ENCODE measurements at places on chromosomes 5 and 9.

DNA sequence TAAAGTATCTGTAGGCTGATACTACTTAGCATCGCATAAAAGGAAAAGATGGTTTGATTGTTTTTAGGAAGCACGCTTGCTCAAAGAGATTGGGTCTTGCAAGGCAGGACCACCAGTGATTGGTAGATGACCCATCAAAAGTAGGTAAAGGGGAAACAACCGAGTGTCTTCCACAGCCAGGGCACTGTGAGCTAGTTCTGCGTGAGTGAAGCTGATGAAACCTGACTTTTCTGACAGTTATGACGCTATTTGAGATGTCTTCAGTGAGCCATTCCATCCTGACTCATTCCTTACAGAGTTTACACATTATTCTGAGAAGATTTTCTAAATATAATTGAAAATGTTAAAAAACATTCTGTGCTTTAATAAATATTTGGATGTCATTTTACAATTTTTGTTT lies 49.7 kb downstream of the BASP1 start:
- no peak for DNase-seq

- DNase-seq = no peak
Observed at GRCh38 chr5:153713943-153714342, 223.5 kb downstream of the GRIA1 start.

DNA sequence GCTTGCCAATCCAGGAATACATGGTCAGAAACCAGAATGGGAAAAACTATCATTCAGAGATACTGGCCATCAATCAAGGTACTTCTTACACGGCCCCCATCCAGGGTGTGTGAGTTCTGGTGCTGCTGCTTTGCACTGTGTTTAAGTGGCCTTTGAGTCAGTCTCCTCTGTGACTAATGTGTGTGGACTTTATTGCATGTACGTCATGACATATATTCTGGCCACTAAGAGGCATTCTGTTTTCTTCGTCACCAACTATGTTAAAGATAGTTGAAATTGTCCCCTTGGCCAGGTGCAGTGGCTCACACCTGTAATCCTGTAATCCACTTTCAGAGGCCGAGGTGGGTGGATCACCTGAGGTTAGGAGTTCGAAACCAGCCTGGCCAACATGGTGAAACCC lies 8.5 kb downstream of the EXOSC3 start:
- no peak for DNase-seq

- DNase-seq = no peak
Observed at GRCh38 chr5:109102096-109102690, 307.6 kb downstream of the PJA2 start.

DNA sequence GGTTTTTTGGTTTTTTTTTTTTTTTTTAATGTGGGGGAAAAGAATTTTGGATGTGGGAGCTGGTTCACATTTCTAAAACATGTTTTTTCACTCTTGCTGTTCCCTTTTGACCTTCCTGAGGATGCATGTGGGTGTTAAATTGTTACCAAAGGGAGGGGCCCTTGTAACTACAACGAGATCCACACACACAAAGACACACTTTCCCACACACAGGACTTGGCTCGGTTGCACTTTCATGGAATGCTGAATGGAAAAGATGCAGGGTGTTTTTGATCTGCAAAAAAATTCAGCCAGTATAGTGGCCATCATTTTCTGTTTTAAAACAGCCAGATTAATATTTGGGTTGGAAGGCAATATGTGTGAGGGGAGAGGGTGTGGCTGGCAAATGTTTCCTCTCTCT lies 576.9 kb downstream of the EBF1 start:
- no peak for DNase-seq

DNA sequence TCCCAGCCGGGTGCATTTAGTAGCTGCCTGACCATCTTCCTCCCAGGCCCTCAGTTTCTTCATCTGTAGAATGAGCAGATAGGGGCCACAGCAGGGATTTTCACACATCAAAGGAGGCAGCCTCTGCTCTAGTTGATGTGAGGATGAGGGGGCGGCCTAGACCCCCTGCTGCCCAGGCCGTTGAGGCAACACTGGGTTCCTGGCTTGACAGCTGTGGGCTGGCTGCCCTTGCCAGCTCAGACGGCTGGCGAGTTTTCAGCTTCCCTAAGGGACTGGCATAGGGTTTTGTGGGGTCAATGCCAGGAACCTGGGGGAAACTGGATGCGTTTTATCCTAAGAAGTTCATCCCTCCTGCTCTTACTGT lies 49.6 kb downstream of the NDST1 start:
- DNase-seq = no peak

DNA sequence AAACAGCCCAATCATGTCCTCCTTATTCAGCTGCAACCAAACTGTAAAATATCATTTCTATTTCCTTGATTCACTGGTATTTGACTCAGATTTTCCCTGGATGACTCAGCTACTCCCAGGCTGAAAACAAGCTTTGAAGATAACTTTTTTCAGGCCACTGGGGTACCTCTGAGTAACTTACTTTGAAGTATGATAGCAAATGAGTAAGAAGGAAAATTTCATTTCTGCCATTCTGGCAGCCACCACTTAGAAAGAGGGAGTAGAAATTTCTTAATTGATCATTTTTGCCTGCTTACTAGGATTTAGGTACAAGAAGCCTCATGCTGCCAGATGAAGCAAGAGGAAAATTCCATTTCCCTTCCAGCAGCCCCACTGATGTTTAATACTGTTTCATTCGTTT lies 247.4 kb downstream of the PRELID2 start:
- no peak for DNase-seq

DNA sequence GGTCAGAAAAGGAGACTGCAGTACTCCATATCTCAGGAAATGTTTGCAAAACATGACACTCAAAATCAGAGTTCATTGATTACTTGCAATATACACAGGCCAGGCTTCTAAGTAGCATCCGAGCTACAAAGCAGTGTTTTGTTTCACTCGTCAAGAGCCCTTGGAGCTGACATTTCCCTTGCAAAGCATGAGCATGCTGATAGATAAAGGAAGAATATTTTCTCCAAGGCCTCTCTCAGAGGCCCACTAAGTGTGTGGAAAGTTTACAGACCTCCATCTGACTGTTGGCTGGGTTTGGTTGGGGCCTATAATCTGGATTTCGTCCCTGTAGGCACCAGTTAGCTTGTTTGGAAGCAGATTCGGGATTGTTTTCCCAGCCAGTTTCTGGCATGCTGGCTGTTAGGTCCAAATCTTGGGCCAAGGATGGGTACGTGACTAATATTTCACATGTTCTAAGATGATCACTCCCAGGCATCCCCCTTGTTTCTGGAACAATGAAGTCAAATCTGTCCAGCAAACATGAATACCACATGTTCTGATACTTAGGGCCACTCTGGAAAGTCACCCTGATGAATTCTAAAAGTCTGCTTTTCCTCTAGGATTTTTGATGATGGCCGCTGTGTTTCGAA lies 161.3 kb downstream of the RFK start:
- DNase-seq = no peak

DNA sequence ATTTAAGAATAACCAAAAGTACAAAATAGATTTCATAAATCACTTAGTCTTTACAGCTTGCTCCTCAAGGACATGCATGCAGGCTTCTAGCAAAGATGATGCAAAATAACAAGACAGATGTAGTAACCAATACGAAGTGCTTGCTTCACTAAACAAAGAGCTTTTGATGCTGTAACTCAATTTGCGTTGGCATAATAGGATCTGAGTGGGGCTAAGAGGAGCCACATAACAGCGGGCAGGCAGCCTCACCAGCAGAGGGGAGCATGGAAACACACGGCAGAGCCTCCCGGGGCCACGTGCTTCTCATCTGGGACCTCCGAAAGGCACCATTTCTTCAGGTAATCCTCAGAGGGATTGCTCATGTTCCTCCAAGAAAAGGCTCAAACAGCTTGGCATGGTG lies 139.7 kb downstream of the C5orf15 start:
- no peak for DNase-seq

DNA sequence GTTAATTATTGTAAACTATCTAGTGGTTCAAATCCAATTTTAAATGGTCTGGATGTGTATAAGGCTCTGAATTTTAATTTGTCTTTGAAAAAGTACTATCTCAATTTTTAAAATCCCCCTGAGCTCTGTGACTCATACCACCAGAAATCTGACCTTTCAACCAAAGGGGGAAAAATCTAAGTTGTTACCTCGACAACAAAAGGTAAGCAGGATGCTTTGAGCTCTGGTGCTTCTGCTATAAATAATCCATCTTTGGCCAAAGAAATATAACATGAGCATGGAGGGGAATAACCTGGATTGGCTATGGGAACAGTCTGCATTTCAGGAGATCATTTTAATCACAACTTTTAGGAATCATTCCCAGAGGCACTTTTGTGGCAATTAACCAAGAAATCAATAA lies 76.3 kb upstream of the PCSK1 start:
- no peak for DNase-seq

GRCh38 chr9:15276328-15276938 lies 30.6 kb downstream of the TTC39B start:
- DNase-seq = no peak

DNA sequence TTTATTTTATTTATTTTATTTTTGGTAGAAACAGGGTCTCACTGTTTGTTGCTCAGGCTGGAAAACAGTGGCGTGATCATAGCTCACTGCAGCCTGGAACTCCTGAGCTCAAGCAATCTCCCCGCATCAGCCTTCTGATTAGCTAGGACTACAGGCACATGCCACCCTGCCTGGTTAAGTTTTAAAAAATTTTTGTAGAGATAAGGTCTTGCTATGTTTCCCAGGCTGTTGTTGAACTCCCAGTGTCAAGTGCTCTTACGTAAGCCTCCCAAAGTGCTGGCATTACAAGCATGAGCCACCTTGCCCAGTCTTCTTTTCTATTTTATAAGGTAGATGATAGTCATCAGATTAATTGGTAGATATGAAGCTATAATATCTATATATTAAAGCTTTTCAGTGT lies 382.7 kb downstream of the CDH12 start:
- DNase-seq = no peak

- DNase-seq = no peak
Observed at GRCh38 chr5:39158127-39158593, 61.2 kb downstream of the FYB1 start.

DNA sequence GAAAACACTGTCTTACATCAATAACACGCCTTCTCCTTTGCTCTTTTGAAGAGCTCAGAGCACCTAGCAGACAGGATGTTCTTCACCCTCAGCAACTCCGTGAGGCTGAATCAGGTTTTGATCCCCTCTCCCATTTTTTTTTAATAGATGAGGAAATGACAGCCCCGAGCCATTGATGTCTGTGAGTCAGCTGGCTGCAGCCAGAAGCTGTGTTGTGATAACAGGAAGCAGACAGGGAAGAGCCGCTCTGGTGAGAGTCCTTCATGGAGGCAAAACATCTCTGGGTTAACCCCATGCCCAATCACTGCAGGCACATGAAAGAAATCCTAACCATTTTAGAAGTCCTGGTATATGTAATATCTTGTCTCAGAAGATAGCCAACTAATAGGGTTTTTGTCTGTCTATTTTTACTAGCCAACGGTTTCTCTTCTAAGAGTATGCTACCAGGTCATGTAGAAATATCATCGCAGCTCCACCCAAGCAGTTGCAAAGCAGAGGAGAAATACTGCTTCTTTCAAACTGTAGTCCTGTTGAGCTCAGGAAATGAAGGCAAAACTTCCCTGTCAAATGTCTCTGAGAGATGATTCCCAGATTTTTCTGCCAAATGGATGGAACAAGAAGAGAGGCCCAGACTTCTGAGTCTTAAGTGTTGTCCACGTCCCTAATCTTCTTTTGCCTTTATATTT lies 568.9 kb downstream of the CCDC171 start:
- DNase-seq = no peak

DNA sequence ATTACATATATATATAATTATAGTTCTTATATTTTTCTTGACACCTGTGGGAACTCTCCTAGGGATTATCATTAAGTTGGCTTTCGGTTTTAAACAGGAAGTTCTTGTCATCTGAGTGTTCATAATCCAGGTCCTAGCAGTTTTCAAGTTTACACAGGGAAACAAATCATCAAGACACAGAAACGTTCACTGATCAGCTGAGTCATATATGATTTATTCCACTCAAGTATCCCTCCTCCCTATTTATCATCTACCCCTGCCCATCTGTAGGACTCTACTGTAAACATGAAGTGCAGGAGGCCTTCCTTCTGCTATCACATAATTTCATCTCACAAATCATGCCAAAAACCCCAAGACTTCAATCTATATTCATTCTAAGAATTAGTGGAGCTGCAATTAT lies 6.3 kb downstream of the SLC25A51 start:
- no peak for DNase-seq

DNA sequence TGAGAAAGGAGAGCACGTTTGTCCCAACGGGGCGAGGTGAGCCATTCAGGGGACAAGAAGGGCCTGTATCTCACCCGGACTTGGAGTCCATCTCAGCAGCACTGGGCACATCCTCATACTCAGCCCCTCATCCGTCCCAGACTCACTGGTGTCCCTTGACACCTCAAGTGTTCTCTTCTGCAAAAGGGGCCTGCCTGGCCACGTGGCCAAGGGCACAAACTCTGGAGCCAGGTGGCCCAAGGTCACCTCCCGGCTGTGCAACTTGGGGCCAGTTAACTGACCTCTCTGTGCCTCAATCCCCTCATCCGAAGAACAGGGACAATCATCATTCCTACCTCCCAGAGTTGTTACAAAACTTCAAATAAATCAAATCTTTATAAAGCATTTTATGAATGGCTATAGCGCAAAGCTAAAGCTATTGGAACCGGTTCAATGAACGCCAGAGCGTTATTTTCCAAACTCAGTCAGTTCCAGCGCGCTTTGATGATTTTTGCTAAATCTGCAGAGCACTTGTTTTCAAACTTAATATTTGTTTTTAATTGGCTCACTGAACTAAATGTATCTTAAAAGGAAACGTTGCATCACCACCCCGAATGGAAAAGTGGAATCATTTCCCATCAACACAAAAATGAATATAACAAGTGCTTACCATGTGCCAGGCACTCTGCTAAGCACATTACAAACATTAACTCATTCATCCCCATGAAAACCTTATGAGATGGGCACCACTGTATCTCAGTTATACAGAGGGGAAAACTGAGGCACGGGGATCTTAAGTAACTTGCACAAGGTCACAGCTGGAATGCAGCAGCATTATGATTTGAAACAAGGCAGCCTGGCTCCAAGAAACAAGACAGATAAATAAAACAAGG lies 49.3 kb downstream of the DUSP1 start:
- DNase-seq = no peak

DNA sequence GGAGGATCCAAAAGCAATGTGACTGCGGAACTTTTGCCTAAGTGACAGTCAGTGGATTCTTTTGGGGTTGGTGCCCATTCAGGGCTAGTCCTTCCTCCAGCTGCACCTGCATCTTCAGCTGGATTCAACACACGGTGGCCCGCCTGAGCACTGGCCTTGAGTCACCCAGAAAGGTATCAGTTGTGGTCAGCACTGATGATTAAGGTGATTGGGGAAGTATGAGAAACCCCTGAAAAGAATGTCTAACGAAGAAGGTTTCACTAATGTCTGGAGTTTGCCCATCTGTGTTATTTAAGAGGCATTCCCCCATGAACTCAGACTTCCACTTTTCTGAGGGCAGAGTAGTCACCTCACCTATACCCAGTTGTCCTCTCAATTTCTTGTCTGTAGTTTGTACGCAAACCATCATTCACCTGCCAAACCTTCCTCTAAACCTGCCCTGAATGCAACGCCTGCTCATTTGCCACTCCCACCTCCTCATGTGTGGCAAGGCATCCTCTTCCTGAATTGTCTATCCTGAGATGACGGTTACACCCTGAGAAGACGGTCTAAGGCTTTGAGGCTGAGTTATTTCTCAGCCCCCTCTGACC lies 27.2 kb downstream of the CSF2 start:
- no peak for DNase-seq

GRCh38 chr5:72510610-72511181 lies 3.5 kb upstream of the ZNF366 start:
- DNase-seq = no peak

Data from T-cell (primary cell).